ENCODE measurements at places on chromosomes 4 and X. TPM values are rescaled to one million over a fixed set of nuclear protein-coding genes. Genes with fewer than 3 reads are reported as not detected.

DNA sequence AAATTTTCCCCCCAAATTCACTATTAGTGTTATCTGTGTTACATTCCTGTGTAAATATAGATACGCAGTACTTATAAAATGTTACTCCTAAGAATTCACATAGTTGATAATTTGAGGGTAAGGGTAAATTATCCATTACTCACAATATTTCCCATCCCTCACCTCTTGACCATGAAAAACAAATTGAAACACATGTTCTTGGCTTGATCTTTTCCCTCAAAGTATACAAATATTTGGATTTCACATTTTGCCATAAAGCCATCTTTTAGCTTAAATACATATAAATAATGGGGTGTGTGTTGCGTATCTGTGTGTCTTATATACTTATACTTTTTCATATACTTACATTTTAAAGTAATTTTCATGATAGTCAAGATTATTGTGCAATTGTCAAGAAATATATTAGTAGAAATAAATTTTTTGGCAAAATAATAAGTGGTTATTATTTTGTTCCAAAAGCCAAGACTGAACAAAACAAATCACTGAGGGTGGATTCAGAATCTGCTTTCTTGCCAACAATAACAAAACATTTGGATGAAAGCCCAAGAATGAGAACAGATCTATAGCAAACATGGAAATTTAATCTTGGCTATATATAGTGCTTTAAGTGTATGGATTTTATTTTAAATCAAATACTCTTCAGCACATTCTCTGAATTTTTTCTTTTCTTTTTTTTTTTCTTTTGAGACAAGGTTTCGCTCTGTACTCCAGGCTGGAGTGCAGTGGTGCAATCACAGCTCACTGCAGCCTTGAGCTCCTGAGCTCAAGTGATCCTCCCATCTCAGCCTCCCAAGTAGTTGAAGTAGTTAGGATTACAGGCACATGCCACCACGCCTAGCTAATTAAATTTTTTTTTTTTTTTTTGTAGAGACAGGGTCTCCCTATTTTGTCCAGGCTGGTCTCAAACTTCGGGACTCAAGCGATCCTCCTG lies 48.5 kb upstream of the PRSS48 start:
- H3K36me3 ChIP-seq = no peaks in the 10 kb centered on the region
- no peaks in the 10 kb centered on the region for H3K27me3 ChIP-seq
- no peak for DNase-seq
- H3K27ac ChIP-seq = no peak overlapping the region
- H3K4me1 ChIP-seq = no peaks in the 10 kb centered on the region
- no peak overlapping the region for H3K4me3 ChIP-seq

GRCh38 chrX:41824551-41824950 lies 98.8 kb downstream of the CASK start:
- H3K27ac ChIP-seq = no peak overlapping the region
- DNase-seq = no peak
- H3K4me3 ChIP-seq = no peak overlapping the region

GRCh38 chr4:37891260-37892159 lies 626 bp downstream of the TBC1D1 start:
- H3K27ac ChIP-seq = peak overlapping the region; percentile 95
- DNase-seq = peak; percentile 85
- no peaks in the 10 kb centered on the region for H3K36me3 ChIP-seq
- peaks cover 49% of the 10 kb centered on the region for H3K4me1 ChIP-seq

- no peak overlapping the region for H3K4me3 ChIP-seq
- H3K36me3 ChIP-seq = no peaks in the 10 kb centered on the region
- H3K27me3 ChIP-seq = no peaks in the 10 kb centered on the region
- H3K4me1 ChIP-seq = no peaks in the 10 kb centered on the region
These were observed 82.2 kb downstream of the EFHC2 start for GRCh38 chrX:44261286-44261685.

- peak overlapping the region; percentile 53 for H3K27ac ChIP-seq
- H3K4me1 ChIP-seq = peaks cover 28% of the 10 kb centered on the region
- DNase-seq = peak; percentile 22
- H3K36me3 ChIP-seq = peaks cover 15% of the 10 kb centered on the region
- no peaks in the 10 kb centered on the region for H3K27me3 ChIP-seq
- no peak overlapping the region for H3K4me3 ChIP-seq
These were observed 171.3 kb downstream of the PTTG2 start for GRCh38 chr4:38131371-38132091.

DNA sequence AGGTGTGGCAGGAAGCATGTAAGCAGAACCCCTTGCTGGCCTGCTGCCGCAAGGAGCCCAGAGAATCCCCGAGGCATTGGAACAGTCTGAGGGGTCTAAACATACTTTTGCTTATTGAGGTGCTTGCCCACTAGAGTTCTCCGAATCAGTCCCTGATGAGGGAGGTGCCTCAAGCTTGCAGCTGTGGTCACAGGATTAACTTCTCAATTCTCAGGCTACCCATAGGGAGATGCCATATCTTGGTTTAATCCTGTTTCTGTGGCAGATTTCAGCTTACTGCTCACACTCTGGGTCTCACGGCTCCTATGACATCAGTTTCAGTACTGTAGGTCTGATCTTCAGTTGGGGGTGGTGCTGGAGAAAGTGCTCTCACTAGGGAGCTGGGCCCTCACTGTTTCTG lies 39.9 kb downstream of the CCNG2 start:
- H3K4me1 ChIP-seq = peaks cover 36% of the 10 kb centered on the region
- no peak overlapping the region for H3K27ac ChIP-seq
- DNase-seq = peak; percentile 60
- H3K27me3 ChIP-seq = no peaks in the 10 kb centered on the region

- no peak overlapping the region for H3K27ac ChIP-seq
- no peaks in the 10 kb centered on the region for H3K27me3 ChIP-seq
- no peaks in the 10 kb centered on the region for H3K4me1 ChIP-seq
These were observed 23.1 kb upstream of the CAMK2D start for GRCh38 chr4:113784497-113785250.

DNA sequence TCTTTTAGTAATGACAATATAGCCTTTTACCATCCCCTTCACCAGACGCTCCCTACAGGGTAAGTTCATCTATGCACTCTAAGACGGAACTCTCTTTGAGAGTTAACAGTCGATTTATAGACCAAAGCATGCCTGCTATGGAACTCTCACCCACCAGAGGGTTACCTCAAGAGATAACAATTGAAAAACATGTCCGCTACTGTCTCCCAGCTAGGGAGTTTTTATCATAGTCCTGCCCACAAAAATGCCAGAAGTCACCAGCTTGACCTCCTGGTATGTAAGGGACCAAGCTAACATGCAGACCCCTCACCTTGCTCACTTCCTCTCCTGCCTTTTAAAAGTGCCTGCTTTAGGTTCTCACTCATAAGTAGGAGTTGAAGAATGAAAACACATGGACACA lies 16.7 kb upstream of the YTHDC1 start:
- no peaks in the 10 kb centered on the region for H3K36me3 ChIP-seq
- no peak overlapping the region for H3K27ac ChIP-seq
- no peak overlapping the region for H3K4me3 ChIP-seq
- H3K27me3 ChIP-seq = no peaks in the 10 kb centered on the region
- no peaks in the 10 kb centered on the region for H3K4me1 ChIP-seq
- no peak for DNase-seq

DNA sequence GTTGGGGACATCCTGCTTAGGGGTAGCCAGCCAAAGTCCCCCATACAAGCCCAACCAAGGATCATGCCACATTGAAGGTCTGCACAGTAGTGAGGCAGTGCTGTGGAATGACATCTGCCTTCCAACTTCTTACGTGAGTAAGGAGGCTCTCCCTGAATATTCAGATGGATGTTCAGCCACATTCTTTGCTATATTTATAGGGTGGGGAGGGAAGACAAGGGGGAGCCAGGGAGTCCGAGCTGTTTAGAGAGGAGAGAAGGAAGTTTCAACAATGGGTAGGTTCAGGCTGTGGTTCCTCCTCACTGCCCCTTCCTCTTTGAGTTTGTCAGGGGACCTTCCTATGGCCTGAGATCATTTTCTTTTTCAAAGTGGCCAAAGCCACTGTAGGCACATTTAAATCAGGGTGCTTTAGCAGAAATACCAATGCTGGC lies 29.8 kb downstream of the MSN start:
- H3K36me3 ChIP-seq = peaks cover 10% of the 10 kb centered on the region
- H3K27ac ChIP-seq = peak overlapping the region; percentile 83
- peak overlapping the region; percentile 21 for H3K4me3 ChIP-seq
- DNase-seq = peak; percentile 36

GRCh38 chr4:25859429-25860148 lies 3.2 kb downstream of the SEL1L3 start:
- DNase-seq = peak; percentile 76
- H3K36me3 ChIP-seq = peaks cover 23% of the 10 kb centered on the region
- H3K4me3 ChIP-seq = peak overlapping the region; percentile 80
- peak overlapping the region; percentile 86 for H3K27ac ChIP-seq
- H3K27me3 ChIP-seq = no peaks in the 10 kb centered on the region
- peaks cover 78% of the 10 kb centered on the region for H3K4me1 ChIP-seq

- no peak for DNase-seq
- H3K36me3 ChIP-seq = no peaks in the 10 kb centered on the region
- no peaks in the 10 kb centered on the region for H3K4me1 ChIP-seq
- H3K27ac ChIP-seq = no peak overlapping the region
- no peaks in the 10 kb centered on the region for H3K27me3 ChIP-seq
These were observed 33.4 kb downstream of the PJA1 start for GRCh38 chrX:69131886-69132285.

- no peaks in the 10 kb centered on the region for H3K4me1 ChIP-seq
- H3K4me3 ChIP-seq = no peak overlapping the region
- no peaks in the 10 kb centered on the region for H3K27me3 ChIP-seq
- DNase-seq = no peak
- H3K27ac ChIP-seq = no peak overlapping the region
These were observed 74.3 kb downstream of the IQCM start for GRCh38 chr4:149741186-149741831.

DNA sequence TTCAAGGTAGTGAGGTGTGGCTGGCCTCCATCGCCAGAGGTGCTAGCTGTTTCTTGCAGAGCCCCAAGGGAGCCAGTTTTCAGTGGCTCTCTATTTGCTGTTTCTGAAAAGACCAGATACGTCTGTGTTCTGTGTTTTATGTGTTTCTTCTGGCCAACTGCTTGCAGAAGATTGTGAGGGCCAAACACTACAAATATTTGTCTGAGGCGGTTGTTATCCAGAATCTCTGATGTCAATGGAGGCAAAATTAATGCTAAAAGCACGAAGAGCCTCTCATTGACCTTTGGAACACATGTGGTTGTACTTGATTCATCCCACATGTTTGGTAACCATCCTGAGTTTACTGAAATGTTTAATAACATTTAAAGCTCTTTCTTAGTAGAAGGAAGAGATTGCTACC lies 113.9 kb downstream of the CT47B1 start:
- no peaks in the 10 kb centered on the region for H3K27me3 ChIP-seq
- no peaks in the 10 kb centered on the region for H3K36me3 ChIP-seq
- no peak overlapping the region for H3K27ac ChIP-seq
- H3K4me1 ChIP-seq = peaks cover 16% of the 10 kb centered on the region
- no peak overlapping the region for H3K4me3 ChIP-seq

- peak overlapping the region; percentile 61 for H3K27ac ChIP-seq
- DNase-seq = no peak
- no peaks in the 10 kb centered on the region for H3K36me3 ChIP-seq
- H3K4me3 ChIP-seq = peak overlapping the region; percentile 48
- peaks cover 12% of the 10 kb centered on the region for H3K4me1 ChIP-seq
These were observed 1.1 kb downstream of the NAA10 start for GRCh38 chrX:153933748-153934147.

- H3K4me3 ChIP-seq = no peak overlapping the region
- no peaks in the 10 kb centered on the region for H3K4me1 ChIP-seq
- H3K27me3 ChIP-seq = peaks cover 3% of the 10 kb centered on the region
- no peak for DNase-seq
- no peak overlapping the region for H3K27ac ChIP-seq
- no peaks in the 10 kb centered on the region for H3K36me3 ChIP-seq
These were observed 22.2 kb downstream of the SMPX start for GRCh38 chrX:21735768-21736127.

DNA sequence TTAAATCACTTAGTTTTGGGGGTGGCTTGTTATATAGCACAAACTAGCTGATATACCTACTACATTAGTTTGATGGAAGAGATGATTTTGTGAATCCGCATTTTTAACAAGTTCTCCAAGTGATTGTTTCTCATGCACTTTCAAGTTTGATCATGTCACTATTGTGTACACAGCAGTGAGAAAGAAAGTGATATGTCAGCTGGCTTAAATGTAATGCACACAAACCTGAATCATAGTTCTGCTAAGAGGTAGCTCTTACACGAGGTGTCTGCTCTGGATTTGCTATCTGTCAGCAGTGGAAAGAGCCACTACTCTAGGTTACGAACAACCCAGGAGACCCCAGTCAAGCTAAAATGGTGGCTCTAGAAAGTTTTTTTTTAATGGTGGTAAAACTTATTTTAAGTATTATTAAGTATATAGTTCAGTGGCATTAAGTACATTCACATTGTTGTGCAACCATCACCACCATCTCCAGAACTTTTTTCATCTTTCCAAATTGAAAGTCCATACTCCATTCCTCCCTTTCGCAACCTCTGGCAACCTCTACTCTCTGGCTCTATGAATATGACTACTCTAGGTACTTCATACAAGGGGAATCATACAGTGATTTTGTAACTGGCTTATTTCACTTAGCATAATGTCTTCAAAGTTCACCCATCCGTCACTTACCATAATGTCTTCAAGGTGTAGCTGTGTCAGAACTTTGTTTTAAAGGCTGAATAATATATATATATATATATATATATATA lies 147.3 kb downstream of the HS6ST2 start:
- H3K27ac ChIP-seq = no peak overlapping the region
- H3K27me3 ChIP-seq = no peaks in the 10 kb centered on the region
- no peaks in the 10 kb centered on the region for H3K4me1 ChIP-seq
- no peaks in the 10 kb centered on the region for H3K36me3 ChIP-seq
- DNase-seq = no peak

The RNF212 gene
- 3.8 TPM for total RNA-seq

The GAGE13 gene
- not detected for total RNA-seq

The INTS6L gene
- total RNA-seq = 42.4 TPM

The CXorf66 gene
- not detected for total RNA-seq

The CT55 gene
- not detected for total RNA-seq

The AFP gene
- not detected for total RNA-seq

The ZNF185 gene
- total RNA-seq = 1.7 TPM

The XPNPEP2 gene
- total RNA-seq = not detected

The EGF gene
- not detected for total RNA-seq

All from B cell (primary cell).